Spinal cord (tissue), 10 donors: ENCODE measurements at places on chromosomes 3 and 15. TPM values are rescaled to one million over a fixed set of nuclear protein-coding genes. Genes with fewer than 3 reads are reported as not detected.

GRCh38 chr15:31004220-31004733 lies 12.8 kb upstream of the MTMR10 start:
- DNase-seq = no peak
- H3K4me1 ChIP-seq = no peaks in the 10 kb centered on the region
- no peak overlapping the region for H3K27ac ChIP-seq

- H3K27ac ChIP-seq = no peak overlapping the region
- H3K4me1 ChIP-seq = no peaks in the 10 kb centered on the region
- H3K4me3 ChIP-seq = no peak overlapping the region
Observed at GRCh38 chr3:127182848-127183714, 9.8 kb upstream of the PRR23E start.

GRCh38 chr3:151306168-151306810 lies 10.3 kb downstream of the GPR87 start:
- DNase-seq = no peak
- peaks cover 5% of the 10 kb centered on the region for H3K4me1 ChIP-seq
- H3K27me3 ChIP-seq = no peaks in the 10 kb centered on the region
- H3K27ac ChIP-seq = no peak overlapping the region
- no peaks in the 10 kb centered on the region for H3K36me3 ChIP-seq
- H3K4me3 ChIP-seq = no peak overlapping the region

- H3K27me3 ChIP-seq = no peaks in the 10 kb centered on the region
- DNase-seq = no peak
- H3K36me3 ChIP-seq = no peaks in the 10 kb centered on the region
- no peak overlapping the region for H3K4me3 ChIP-seq
- no peaks in the 10 kb centered on the region for H3K4me1 ChIP-seq
Observed at GRCh38 chr3:85090495-85090894, 131.7 kb downstream of the CADM2 start.

- H3K4me3 ChIP-seq = no peak overlapping the region
- peaks cover 14% of the 10 kb centered on the region for H3K4me1 ChIP-seq
- H3K36me3 ChIP-seq = no peaks in the 10 kb centered on the region
Observed at GRCh38 chr15:69729167-69729748, 276.6 kb downstream of the RPLP1 start.

DNA sequence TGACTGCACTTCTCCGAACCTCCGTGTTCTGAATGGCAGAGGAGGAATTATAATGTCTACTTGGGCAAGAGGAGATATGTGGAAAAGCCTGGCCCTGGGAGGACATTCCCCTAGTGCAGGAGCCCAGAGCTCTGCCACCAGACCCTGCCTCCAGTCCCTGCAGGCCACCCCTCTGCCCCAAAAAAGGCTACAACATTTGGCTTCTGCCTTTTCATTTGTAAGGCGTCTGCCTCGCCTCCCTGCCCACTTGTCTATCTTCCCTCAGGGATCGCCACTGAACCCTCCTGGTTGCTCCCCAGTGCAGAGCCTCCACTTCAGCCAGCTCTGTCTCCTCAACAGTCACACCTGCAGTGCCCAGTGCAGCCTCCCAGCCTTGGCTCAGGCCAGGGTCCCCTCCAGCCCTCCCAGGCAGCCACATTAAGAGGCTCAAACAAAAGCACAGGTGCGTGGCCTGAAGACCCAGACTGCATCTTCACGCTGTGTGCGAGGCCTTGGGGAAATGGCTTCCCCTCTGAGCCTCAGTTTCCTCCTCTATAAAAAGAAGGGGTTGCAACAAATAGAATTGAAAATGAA lies 125.9 kb upstream of the SMAD3 start:
- H3K4me1 ChIP-seq = peaks cover 27% of the 10 kb centered on the region
- DNase-seq = no peak

DNA sequence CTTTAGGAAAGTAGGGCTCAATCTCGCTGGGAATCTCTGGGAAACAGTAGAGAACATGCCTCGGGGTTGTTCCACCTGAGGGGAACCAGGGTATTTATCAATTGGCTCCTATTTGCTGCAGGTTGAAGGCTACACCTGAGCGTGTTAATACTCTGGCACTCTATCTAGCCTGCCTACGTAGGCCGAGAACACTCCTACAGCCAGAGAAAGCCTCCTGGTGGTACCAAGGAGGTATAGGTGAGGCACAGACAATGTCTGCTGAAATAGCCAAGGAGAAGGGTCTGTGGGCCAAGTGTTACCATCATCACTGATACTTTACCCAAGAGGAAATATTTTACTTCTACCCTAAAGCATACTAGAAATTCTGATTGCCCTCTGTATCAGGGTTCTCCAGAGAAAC lies 341.0 kb upstream of the UBE2E2 start:
- no peaks in the 10 kb centered on the region for H3K36me3 ChIP-seq
- no peaks in the 10 kb centered on the region for H3K27me3 ChIP-seq
- no peak for DNase-seq

- peaks cover 18% of the 10 kb centered on the region for H3K4me1 ChIP-seq
- peak; percentile 88 for DNase-seq
- peak overlapping the region; percentile 18 for H3K27ac ChIP-seq
- no peak overlapping the region for H3K4me3 ChIP-seq
- H3K27me3 ChIP-seq = no peaks in the 10 kb centered on the region
Observed at GRCh38 chr3:16329826-16330129, 64.8 kb downstream of the OXNAD1 start.

DNA sequence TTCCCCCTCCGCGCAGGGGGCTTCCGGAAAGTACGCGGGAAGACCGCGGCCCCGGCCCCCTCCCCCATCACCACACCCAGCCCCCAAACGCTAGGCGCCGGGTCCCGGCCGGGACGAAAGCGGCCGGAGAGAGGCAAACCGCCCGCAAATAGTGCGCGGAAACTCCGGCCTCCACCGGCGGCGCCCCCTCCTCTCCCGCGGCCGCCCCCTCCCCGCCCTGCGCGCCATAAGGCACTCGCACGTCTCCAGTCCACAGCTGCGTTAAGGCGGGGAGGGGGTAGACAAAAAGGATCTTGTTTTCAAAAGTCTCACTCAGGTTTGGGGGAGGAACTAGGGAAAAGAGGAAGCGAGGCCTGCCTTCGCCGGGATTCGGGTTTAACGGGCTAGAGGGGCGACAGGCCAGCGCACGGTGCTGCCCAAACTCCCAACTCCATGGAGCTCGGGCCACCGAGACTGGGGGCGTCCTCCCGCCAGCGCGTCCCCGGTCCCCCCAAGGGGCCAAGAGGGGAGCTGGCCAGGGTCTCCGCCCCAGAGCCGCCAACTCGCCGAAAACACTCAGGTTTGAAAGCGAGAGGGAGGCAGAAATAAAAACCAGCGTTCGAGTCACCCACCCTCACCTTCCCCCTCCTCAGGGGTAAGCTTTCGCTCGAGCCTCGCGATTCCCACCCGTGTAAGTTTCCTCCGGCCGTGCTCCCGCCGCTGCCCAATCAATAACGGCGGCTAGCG lies 1.8 kb downstream of the ANP32A start:
- no peaks in the 10 kb centered on the region for H3K27me3 ChIP-seq
- H3K27ac ChIP-seq = peak overlapping the region; percentile 99
- peak; percentile 90 for DNase-seq
- H3K36me3 ChIP-seq = peaks cover 2% of the 10 kb centered on the region

GRCh38 chr15:91278951-91279350 lies 178.9 kb downstream of the SV2B start:
- H3K36me3 ChIP-seq = no peaks in the 10 kb centered on the region
- no peak for DNase-seq
- H3K27ac ChIP-seq = no peak overlapping the region
- no peak overlapping the region for H3K4me3 ChIP-seq
- H3K4me1 ChIP-seq = no peaks in the 10 kb centered on the region

- no peaks in the 10 kb centered on the region for H3K36me3 ChIP-seq
- H3K4me1 ChIP-seq = no peaks in the 10 kb centered on the region
- H3K27me3 ChIP-seq = no peaks in the 10 kb centered on the region
- H3K27ac ChIP-seq = no peak overlapping the region
Observed at GRCh38 chr3:64392001-64392400, 166.7 kb upstream of the PRICKLE2 start.

GRCh38 chr15:53297828-53298227 lies 461.6 kb downstream of the WDR72 start:
- no peak overlapping the region for H3K4me3 ChIP-seq
- H3K27me3 ChIP-seq = no peaks in the 10 kb centered on the region
- H3K27ac ChIP-seq = no peak overlapping the region

DNA sequence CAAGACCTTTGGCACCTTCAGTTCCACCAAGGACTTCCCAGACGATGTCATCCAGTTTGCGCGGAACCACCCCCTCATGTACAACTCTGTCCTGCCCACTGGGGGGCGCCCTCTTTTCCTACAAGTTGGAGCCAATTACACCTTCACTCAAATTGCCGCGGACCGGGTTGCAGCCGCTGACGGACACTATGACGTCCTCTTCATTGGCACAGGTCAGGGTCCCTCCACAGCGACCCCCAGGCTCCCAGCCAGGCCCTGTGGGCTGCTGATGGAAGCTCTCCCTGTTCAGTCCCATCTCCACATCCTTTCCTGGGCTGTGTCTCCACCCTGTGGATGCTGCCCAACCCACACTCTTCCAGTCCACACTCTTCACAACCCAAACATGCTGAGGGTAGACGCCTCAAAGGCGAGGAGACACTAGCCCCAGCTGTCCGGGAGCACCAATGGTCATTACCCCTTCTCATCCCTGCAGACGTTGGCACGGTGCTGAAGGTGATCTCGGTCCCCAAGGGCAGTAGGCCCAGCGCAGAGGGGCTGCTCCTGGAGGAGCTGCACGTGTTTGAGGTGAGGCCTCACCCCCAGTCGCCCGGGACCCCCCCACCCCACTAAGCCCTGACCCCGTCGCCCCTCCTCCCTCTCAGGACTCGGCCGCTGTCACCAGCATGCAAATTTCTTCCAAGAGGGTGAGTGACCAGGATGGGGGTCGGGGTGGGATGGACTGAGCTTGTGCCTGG lies 4.3 kb upstream of the LSMEM2 start:
- H3K27ac ChIP-seq = no peak overlapping the region
- peaks cover 34% of the 10 kb centered on the region for H3K36me3 ChIP-seq
- H3K4me3 ChIP-seq = no peak overlapping the region
- peaks cover 43% of the 10 kb centered on the region for H3K27me3 ChIP-seq

- peak overlapping the region; percentile 79 for H3K27ac ChIP-seq
- no peaks in the 10 kb centered on the region for H3K27me3 ChIP-seq
- DNase-seq = peak; percentile 48
- no peak overlapping the region for H3K4me3 ChIP-seq
- no peaks in the 10 kb centered on the region for H3K36me3 ChIP-seq
Observed at GRCh38 chr15:68608206-68608843, 29.5 kb downstream of the CORO2B start.

DNA sequence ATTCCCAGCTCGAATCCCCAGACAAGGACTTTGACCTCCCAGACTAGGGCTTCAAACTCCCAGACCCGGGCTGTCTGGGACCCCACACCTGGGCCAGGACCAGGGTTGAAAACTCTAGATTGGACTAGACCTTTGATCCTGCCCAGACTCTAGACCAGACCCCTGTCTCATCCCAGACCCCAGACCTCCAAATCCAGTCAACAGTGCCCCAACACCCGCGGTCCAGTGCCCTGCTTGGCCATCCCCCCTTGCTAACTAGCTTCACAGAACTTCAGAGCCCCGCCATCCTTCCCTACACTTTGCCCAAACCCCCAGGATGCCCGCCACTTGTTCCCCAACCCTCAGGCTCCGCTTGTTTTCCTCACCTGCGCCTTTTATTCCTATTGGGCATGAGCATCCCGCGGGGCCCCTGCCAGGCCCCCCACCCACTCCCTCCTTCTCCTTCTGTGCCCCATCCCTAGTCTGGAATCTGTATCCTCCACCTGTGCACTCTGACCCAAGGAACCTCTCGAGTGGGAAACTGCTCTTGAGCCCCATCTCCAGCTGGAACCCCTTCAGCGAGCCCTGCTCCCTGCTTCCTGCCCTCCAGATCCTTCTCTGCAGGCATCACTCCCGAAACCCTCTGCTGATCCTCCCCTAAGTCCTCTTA lies 604 bp downstream of the GNAI2 start:
- H3K27me3 ChIP-seq = no peaks in the 10 kb centered on the region
- H3K36me3 ChIP-seq = peaks cover 31% of the 10 kb centered on the region
- H3K27ac ChIP-seq = peak overlapping the region; percentile 90
- H3K4me3 ChIP-seq = peak overlapping the region; percentile 77
- DNase-seq = no peak

DNA sequence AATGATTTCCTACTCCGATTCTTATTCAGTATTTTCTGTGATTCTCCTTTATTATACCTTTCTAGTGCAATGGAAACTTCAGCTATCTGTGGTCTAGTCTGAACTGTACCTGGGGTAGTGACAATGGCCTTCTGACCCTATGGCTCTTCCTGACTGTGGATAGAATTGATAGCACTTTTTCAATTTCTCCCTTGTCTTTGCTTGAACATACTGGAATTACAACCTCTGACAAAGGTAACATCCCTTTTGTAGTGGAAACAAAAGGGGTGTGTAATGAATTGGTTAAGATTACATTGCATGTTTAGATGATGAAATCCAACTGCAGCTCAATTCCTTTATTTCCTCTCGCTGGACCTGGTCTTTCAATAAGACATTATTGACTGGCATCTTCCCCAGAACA lies 21.0 kb upstream of the SOX2 start:
- peaks cover 12% of the 10 kb centered on the region for H3K4me1 ChIP-seq
- H3K27ac ChIP-seq = no peak overlapping the region
- DNase-seq = no peak
- H3K27me3 ChIP-seq = peaks cover 9% of the 10 kb centered on the region
- H3K36me3 ChIP-seq = no peaks in the 10 kb centered on the region
- no peak overlapping the region for H3K4me3 ChIP-seq

DNA sequence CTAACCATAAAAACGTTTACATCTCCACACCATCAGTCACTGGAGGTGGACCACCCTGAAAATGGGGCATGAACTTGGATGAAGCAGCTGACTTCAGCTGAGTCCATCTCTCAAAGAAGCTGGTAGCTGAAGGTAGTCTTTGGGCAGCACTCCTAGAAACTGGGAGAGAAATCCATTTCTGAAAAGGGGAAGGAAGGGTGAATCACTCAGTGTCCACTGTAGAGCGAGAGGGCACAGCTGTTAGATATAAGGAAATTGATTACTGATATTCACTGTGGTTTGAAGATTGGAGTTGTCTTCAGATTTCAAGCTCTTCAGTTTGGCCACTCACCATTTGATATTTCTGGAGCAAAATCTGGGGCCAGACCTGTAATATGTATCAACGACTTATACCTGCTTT lies 499.0 kb upstream of the UBE2E2 start:
- H3K4me3 ChIP-seq = no peak overlapping the region
- no peak for DNase-seq
- no peaks in the 10 kb centered on the region for H3K27me3 ChIP-seq
- no peak overlapping the region for H3K27ac ChIP-seq
- H3K36me3 ChIP-seq = no peaks in the 10 kb centered on the region

GRCh38 chr3:143830786-143831185 lies 17.5 kb downstream of the SLC9A9 start:
- no peaks in the 10 kb centered on the region for H3K36me3 ChIP-seq
- H3K27me3 ChIP-seq = no peaks in the 10 kb centered on the region
- H3K27ac ChIP-seq = no peak overlapping the region
- no peak for DNase-seq
- no peak overlapping the region for H3K4me3 ChIP-seq

GRCh38 chr3:173139420-173139819 lies 1.6 kb downstream of the SPATA16 start:
- no peaks in the 10 kb centered on the region for H3K4me1 ChIP-seq
- DNase-seq = no peak
- H3K4me3 ChIP-seq = no peak overlapping the region

The TGM4 gene
- 0.06 TPM for total RNA-seq

The XRN1 gene
- total RNA-seq = 75.5 TPM

The CELSR3 gene
- total RNA-seq = 6.0 TPM

The SPTBN5 gene
- total RNA-seq = 2.9 TPM
